ENCODE measurements at places on chromosomes 7 and 10.

GRCh38 chr7:14973712-14974428 lies 71.3 kb upstream of the DGKB start:
- DNase-seq, result no peak

- DNase-seq, result no peak
Measured at GRCh38 chr10:81874875-81875466, at the start of gene NRG3. Gene NRG3, plus strand, starts transcription at chr10:81875194.

- no peak for DNase-seq
Measured at GRCh38 chr7:27224983-27225934, 17.3 kb upstream of the EVX1 start.

DNA sequence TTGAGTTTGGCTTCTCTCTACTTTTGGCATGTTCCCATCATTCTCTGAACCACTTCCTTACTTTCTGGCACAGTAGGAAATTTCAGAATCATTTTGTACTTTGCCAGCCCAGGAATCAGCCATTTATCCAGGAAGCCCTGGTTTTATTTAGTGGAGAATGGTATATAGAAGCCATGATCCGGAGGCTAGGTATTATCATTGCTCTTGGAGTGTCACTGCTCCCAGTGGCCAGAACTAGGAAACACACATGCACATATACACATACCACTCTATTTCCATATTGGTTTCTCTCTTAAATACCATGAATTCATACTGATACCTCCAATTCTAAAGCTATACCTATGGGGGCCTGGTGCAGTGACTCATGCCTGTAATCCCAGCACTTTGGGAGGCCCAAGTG lies 36.3 kb downstream of the SUFU start:
- no peak for DNase-seq
